Urinary bladder (tissue), 4 donors: ENCODE measurements at places on chromosomes 7 and 10. TPM values are rescaled to one million over a fixed set of nuclear protein-coding genes. Genes with fewer than 3 reads are reported as not detected.

DNA sequence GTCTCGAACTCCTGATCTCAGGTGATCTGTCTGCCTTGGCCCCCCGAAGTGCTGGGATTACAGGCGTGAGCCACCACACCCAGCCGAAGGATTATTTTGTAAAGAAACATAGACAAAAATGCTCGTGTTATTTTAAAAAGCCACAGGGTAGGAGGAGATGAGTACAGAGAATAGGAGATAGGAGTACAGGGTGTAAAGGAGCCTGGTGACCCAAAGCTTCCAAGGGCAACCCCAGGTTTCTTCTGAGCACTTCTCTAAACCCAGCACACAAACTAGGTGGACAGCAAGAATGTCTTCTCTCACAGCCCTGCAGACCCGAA is 54.7 kb downstream of the ZNF467 start:
- no peak for DNase-seq

- no peak for DNase-seq
Measured at GRCh38 chr10:33810986-33811385, 476.5 kb upstream of the NRP1 start.

- DNase-seq, result no peak
Measured at GRCh38 chr10:6597478-6597877, 17.4 kb upstream of the PRKCQ start.

DNA sequence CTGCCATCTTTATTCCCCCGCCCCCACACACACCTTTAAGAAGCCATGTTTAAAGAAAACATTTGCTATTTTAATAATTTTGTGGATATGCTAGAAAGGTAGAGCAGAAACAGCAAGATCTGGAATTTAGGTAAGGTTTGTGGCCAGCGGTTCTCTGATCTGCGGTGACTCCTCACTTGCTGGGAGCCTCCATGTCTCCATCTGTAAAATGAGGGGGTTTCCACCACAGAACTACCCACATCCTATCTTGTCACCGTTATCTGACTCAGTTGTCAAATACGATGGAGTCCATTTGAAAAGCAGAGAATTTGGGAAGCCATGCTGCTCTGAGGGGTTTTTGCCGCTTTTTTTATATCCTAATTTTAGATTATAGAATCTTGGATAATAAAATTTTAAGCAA is 23.3 kb downstream of the MACC1 start:
- DNase-seq, result no peak

- no peak for DNase-seq
Measured at GRCh38 chr7:77383333-77383740, 32.8 kb downstream of the GSAP start.

DNA sequence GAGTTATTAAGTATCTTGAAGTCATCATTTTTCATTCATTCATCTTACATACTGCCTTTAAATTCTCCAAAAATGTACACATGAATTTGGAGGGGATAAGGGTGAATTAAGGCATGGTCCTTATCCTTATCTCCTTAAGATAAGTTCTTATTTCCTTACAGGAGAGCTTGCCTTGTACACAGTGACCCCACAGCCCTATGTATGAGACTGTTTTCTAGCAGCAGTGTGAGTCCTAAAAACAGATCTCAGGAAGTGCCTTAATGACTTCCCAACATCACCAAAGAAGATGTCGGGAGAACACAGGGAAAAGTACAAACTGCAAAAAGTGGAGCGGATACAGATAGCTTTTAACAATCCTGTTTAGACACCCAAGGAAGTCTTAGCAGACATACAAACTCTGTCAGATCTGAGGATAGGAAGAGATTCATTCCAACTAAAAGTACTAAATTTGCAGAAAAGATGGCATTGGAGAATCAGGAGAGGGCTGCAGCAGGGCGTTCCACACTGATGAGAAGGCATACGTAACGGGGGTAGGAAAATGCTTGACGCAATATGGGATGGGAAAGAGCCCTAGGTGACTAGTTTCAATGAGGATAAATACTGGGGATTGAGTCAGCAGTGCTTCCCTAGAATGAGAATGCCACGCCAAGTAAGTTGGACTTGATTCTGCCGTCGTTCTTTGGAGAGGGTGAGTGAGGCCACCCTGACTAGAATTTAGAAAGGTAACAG is 570.2 kb downstream of the PARD3 start:
- no peak for DNase-seq

DNA sequence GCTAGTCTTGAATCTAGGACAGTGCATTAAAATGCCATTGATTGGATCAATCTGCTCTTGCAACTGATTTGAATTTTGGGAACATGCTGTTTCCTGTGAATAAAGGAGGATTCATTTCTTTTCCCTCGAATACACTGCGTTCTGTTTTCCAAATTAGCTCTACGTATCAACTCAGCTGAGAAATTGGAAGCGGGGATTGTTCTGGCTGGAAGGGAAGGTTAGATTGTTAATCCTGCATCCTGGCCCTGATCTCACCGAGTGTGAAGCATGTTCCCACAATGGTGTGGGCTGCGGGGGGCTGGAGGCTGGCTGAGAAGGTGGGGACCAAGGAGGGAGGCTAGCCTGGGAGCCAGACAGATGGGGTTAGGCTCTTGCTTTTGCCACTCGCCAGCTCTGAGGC is 17.6 kb downstream of the HTRA1 start:
- DNase-seq, result no peak

- DNase-seq, result no peak
Measured at GRCh38 chr7:44634839-44635591, 28.6 kb downstream of the OGDH start.

GRCh38 chr10:118080817-118081216 is 34.1 kb upstream of the RAB11FIP2 start:
- no peak for DNase-seq

GRCh38 chr10:31700181-31700611 is 228.4 kb downstream of the ARHGAP12 start:
- DNase-seq, result no peak

DNA sequence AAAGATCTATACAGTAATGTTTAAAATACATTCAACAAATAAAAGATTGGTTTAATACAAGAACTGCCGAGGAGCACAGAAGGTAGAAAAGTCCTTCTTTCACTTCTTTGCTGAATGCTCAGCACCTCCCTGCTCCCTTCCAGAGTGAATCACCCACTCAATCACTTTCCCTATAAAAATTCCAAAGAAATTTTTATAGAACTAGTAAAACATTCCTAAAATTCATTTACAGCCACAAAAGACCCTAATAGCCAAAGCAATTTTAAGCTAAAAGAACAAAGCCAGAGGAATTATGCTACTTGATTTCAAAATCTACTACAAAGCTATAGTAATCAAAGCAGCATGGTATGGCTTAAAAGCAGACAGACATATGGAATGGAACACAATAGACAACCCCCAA is 320.9 kb downstream of the PCLO start:
- no peak for DNase-seq

- no peak for DNase-seq
Measured at GRCh38 chr7:44289341-44290251, 35.8 kb downstream of the CAMK2B start.

DNA sequence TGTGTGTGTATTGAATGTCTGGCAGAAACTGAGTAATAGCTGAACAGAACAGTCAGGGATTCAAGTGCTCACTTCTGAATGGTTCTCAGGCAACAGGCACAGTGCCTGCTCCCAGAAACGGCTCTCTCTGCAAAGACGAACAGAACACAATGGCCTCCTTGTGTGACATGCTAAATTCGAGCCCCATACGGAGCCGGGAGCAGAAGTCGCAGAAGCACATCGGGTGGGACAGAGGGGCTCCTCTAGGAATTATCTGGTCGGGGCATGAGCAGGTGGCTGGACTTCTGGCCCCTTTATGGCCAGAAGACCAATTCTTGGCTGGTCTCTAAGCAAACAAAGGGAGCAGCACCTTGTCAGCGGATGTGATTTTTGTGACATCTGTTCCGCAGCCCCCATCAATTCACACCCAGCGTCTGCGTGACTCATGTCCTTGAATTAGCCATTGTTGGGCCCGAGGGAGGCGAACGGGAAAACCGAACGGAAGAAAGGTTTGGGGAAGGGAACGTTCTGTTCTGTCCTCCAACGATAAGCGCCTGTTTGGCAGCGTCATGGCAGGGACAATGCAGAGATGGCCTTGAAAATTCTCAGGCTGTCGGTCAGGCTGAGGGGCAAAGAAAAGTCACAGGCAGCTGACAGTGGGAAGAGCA is 47.3 kb upstream of the NPTX2 start:
- DNase-seq, result no peak

SP4 gene
- 18.4 TPM for total RNA-seq

LIPF gene
- not detected for total RNA-seq

SLC18A2 gene
- total RNA-seq, result 12.6 TPM

WDR91 gene
- 11.4 TPM for total RNA-seq

GIMAP2 gene
- total RNA-seq, result 18.8 TPM

EBLN1 gene
- total RNA-seq, result not detected

SMKR1 gene
- total RNA-seq, result not detected

PPA1 gene
- total RNA-seq, result 116 TPM

TMEM176A gene
- 20.8 TPM for total RNA-seq
